ENCODE measurements at places on chromosomes 2 and 18.

- no peak for DNase-seq
Observed at GRCh38 chr2:10271509-10271908, 31.2 kb upstream of the HPCAL1 start.

DNA sequence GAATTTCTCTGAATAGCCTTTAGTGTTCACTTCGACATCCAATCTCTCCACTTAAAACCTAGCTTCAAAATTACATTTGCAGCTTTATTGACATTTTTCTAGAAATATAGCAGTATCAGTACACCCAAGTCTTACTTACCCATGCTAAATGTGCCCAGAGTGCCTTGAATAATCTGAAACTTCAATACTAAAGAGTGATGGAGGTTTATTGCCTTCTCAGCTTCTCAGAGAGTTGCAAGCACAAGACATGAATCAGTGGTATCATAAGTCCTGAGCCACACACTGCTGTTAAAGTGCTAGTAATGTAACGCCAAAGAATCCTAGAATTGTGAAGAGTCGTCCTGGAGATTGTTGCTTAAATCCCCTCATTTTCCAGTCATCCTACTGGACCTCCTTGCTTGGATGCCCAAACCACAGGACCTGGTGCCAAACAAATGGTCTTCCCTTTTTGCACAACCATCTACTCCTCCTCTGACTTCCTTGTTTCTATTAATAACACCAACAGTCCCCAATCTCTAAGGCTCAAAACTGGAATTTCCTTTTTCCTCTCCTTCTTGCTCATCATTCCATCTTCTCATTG lies 83.2 kb upstream of the SPATS2L start:
- DNase-seq = no peak

DNA sequence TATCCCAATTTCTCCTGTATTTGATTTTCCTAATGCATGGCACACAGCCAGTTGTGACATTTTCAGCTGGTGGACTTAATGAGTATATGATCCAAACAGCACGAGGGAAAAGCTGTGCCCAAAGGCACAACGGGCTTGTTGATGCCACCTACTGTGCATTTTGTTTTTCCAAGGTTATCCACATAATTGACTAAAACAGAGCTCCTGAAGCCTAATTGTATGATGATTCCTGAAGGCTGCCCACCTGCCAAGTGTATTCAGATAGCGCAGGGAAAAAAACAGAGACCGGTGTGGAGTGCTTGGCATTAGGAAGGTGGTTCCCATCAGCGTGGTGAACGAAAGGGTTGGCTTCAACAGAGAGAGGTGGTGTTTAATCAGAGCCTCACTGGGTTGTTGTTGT lies 14.9 kb downstream of the RBMS1 start:
- no peak for DNase-seq

DNA sequence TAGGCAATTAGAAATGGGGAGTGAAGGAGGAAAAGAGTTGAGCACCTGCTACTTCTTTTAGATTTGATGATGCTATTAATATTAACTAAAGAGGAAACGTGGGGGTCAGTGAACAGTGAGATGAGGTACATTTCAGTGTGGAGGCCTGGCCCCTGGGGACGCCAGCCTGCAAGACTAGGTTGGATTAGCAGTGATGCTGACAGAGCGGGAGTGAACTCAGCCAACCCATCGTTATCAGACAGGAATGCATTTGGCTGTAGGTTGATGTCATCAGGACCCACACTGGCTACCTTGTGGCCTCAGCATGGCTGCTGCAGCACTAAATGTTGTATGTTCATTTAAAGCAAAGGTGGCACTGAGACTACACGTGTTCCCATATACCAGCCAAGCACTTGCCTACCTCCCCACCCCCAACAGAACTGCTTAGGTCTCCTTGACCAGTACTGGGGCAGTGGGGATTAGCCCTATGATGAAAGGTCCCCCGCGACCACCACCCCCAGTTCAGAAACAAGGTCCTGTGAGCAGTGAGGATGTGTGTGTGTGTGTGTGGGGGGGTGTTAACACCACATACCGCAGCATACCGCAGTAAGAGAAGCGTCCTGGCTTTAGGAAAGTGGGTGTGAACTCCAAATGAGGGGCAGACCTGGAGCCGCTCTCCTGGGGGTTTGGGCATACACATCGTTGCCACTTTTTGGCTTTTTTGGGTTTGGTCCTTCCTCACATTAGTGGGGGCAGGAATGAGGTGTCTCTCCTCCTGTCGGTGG lies 26.0 kb downstream of the DGKD start:
- no peak for DNase-seq

DNA sequence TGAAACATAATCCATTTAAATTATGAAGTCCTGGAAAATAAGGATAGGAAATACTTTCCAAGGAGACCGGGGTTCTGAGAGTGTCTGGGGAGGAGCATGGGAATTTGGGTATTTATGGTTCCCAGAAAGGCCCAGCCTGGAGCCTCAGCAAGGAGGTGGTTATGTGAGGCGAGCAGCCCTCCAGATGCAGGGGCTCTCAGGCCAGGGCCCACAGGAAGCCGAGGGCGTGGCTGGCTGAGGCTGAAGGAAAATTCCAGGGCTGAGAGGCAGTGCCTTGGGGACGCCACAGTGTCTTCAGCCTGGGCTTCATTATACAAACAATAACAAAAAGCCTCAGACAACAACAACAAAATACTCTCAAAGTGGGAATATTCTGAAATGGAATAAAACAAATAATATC lies 86.9 kb upstream of the SERPINE2 start:
- no peak for DNase-seq

DNA sequence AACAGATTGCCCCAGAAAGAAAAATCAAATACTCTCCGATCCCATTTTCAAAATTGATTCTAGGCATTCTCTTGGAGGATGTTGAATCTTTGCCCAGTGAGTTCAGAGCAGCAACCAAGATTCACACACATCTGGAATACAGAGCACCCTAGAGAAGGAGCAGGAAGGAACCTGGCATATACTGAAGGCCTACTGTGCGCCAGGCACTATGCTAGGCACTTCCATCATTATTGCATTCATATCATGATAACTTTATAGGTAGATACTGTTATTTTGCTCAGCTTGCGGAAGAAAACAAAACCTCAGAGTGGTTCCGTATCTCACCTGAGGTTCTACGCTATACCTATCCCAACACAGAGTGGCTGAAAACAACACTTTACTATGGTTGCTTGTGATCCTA lies 160.3 kb upstream of the SERTAD2 start:
- DNase-seq = no peak

DNA sequence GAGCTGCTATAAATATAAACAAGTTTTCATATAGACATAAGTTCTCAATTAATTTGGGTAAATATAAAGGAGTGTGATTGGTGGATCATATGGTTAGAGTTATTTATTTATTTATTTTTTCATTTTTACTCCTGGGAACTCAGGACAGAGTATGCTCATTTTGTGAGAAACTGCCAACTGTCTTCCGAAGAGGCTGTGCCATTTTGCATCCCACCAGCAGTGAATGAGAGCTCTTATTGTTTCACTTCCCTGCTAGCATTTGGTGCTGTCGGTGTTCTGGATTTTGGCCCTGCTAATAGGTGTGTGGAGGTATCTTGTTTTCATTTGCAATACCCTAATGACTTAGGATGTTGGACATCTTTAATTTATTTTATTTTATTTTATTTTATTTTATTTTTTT lies 50.4 kb upstream of the XPO1 start:
- DNase-seq = no peak

GRCh38 chr2:88698498-88699233 lies 7.2 kb downstream of the RPIA start:
- DNase-seq = no peak

DNA sequence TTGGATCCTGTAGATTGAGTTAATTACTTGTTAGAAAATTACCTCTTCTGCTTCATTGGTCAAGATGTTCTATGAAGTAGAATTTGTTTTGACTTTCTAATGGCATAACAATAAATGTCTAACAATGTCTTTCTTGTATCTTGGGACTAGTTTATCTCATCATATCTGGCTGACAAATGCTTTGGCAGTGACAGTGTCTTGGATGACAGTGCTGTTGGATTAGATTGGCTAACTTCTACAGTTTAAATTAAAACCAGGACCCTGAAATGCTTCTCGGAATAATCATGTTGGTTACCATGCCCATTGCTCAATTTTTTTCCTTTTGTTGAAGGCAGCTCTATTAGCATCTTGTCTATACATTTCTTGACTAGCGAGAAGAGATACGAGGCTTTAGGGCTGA lies 176.9 kb downstream of the PARD3B start:
- DNase-seq = no peak

- DNase-seq = no peak
Observed at GRCh38 chr18:10985689-10986088, 163.7 kb downstream of the PIEZO2 start.

DNA sequence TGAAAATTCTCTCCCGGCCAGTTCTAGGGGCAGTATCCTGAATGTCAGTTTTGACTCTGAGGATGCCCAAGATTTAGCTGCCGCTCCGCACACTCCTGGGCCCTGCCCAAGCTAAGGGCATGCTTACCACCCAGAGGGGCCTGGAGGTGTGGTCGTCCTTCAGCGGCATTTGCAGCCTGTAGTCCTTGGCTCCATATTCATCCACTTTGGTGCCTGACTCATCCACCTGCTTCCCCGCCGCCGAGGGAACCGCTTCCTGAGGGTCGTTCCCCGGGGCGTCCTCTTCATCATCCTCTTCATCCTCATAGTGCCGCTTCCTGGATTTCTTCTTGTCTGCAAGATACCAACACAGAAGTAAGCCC lies 577 bp downstream of the ERCC3 start:
- no peak for DNase-seq

GRCh38 chr2:16318051-16318450 lies 347.6 kb downstream of the CYRIA start:
- no peak for DNase-seq

- DNase-seq = no peak
Observed at GRCh38 chr2:74233648-74234047, 35.2 kb downstream of the MTHFD2 start.

DNA sequence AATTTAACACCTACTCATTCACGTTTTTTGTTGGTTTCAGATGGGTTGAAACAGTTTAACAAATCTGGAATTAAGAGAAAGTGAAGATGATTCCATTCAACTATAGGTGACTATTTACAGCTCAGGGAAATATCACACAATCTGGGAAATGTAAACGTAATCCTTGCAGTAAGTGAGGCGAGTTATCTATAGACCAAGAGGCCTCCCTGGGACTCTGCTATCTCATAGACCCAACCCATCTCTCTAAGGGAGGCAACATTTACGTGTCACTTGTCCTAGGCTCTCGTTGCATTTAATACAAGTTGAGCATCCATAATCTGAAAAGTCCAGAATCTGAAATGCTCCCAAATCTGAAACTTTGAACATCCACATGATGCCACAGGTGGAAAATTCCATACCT lies 2.0 kb upstream of the MOB4 start:
- DNase-seq = no peak

DNA sequence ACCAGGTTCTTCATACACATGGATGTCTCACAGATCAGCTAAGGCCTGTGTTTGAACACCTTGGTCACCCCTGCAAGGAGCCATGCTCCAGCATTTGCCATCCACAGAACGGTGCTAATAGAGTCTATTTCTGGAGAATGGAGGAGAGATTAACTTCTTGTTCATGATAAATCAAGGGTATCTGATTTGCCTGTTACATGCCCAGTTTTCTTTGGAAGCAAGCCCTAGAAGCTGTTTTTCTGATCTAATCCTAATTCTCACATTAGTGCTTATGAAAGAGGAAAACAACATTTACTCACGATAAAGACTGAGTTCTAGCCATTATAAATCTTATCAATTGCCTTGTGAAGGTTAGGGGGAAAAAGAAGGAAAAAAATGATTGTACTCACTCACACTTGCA lies 119.6 kb upstream of the DTNA start:
- no peak for DNase-seq

DNA sequence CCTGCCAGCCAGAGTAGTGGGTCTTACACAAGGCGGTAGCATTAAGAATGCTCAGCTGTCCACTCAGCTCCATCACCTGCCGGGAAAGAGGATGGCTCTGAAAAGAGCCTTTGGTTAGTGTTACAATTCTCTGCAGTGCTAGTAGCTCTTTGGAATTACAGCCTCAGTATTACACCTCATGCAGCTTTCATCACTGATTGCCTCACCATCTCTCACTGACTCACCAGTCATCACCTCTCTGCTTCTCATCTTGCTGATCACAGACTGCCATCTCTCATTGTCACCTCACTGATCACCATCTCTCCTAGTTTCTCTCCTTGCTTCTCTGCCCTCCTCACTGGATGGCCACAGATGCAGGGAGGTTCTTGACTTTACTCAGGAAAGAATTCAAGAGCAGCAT lies 573.5 kb upstream of the SETBP1 start:
- DNase-seq = no peak

- no peak for DNase-seq
Observed at GRCh38 chr18:33745871-33746545, 168.0 kb downstream of the ASXL3 start.

- DNase-seq = no peak
Observed at GRCh38 chr2:64770137-64770780, 116.5 kb upstream of the SERTAD2 start.

DNA sequence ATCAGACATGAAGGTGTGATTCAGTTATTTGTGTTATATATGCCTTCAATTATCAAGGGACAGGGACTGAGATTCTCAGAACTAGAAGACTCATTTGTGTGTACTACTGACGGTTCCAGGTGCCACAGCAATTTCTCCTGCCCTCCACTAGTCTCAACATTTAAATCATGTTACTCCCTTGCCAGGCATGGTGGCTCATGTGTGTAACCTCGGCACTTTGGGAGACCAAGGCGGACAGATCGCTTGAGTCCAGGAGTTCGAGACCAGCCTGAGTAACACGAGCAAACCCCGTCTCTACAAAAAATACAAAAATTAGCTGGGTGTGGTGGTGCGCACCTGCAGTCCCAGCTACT lies 1.1 kb downstream of the CNDP2 start:
- no peak for DNase-seq

- DNase-seq = no peak
Observed at GRCh38 chr2:50651676-50652075, 380.3 kb downstream of the NRXN1 start.

GRCh38 chr2:236221798-236222197 lies 42.4 kb downstream of the ASB18 start:
- no peak for DNase-seq

GRCh38 chr2:195912079-195912478 lies 156.6 kb downstream of the DNAH7 start:
- DNase-seq = no peak

- no peak for DNase-seq
Observed at GRCh38 chr2:216516730-216517350, 18.2 kb downstream of the RPL37A start.

DNA sequence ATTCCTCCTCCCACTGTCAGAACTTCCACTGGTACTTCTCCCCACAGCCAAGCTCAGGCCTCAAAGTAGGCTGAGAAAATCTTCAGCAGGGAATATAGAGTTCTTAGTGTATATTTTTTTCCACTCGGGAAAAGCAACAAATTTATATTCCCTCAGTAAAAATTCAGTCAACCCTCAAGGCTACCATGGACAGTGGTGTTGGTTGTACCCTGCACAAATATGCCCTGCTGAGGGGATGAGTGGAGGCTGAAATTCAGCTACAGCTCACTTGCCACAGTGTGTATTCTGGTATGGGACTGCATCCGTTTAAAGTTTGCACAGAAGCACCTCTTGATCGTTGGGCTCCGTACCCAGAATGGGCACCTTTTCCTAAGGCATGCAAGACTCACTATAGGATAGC lies 90.8 kb upstream of the LGALSL start:
- no peak for DNase-seq

GRCh38 chr2:189517847-189518535 lies 62.6 kb downstream of the SLC40A1 start:
- DNase-seq = no peak

GRCh38 chr2:77018219-77018618 lies 504.0 kb downstream of the LRRTM4 start:
- DNase-seq = no peak

- DNase-seq = no peak
Observed at GRCh38 chr2:211457325-211457724, 900.9 kb downstream of the CPS1 start.

Data from activated CD4-positive, CD25-positive, alpha-beta regulatory T cell (primary cell).